Prostate gland (tissue), 2 donors: ENCODE measurements at places on chromosomes 16 and 17. TPM values are rescaled to one million over a fixed set of nuclear protein-coding genes. Genes with fewer than 3 reads are reported as not detected.

The ANKFN1 gene
- 7.3 TPM for total RNA-seq

The DHRS7C gene
- total RNA-seq = not detected

The SEPTIN12 gene
- total RNA-seq = 10.8 TPM

The ODAD4 gene
- total RNA-seq = 0.55 TPM

The NKD1 gene
- total RNA-seq = 13.8 TPM

The MFAP4 gene
- total RNA-seq = 146 TPM

The HYDIN gene
- total RNA-seq = 12.5 TPM
